ENCODE measurements at places on chromosomes 6 and 20. TPM values are rescaled to one million over a fixed set of nuclear protein-coding genes. Genes with fewer than 3 reads are reported as not detected.

GRCh38 chr6:16770701-16771569 lies 9.7 kb upstream of the ATXN1 start:
- H3K27me3 ChIP-seq: no peaks in the 10 kb centered on the region
- H3K36me3 ChIP-seq: no peaks in the 10 kb centered on the region
- H3K4me1 ChIP-seq: peaks cover 34% of the 10 kb centered on the region
- DNase-seq: peak; percentile 90
- no peak overlapping the region for H3K4me3 ChIP-seq

DNA sequence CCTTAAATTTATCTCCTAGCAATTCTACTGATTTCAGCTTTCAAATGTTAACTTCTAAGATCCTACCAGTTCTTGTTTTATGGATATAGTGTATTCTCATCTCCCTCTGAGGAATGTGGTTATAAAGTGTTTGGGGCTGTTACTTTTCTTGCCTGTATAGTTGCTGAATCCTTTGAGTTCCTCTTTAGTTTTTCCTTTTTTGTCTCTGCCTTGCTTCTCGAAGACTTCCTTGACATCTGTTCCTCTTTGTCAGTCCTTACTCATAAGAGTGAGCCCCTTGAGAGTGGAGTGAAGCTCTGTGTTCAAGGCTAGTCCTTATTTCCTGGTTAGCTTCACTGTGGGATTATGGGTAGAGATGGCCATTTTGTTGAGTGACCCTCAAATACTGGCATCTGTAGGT lies 84.6 kb downstream of the ELOVL4 start:
- H3K27ac ChIP-seq: no peak overlapping the region
- no peaks in the 10 kb centered on the region for H3K4me1 ChIP-seq
- DNase-seq: no peak
- H3K36me3 ChIP-seq: no peaks in the 10 kb centered on the region

GRCh38 chr20:38730989-38731737 lies 6.9 kb downstream of the SLC32A1 start:
- H3K36me3 ChIP-seq: no peaks in the 10 kb centered on the region
- peaks cover 3% of the 10 kb centered on the region for H3K27me3 ChIP-seq
- peaks cover 5% of the 10 kb centered on the region for H3K4me1 ChIP-seq
- peak overlapping the region; percentile 46 for H3K4me3 ChIP-seq
- DNase-seq: peak; percentile 62

GRCh38 chr6:74901576-74901975 lies 304.3 kb downstream of the COL12A1 start:
- no peak overlapping the region for H3K27ac ChIP-seq
- no peak for DNase-seq
- H3K36me3 ChIP-seq: no peaks in the 10 kb centered on the region
- H3K4me3 ChIP-seq: no peak overlapping the region
- H3K4me1 ChIP-seq: no peaks in the 10 kb centered on the region

GRCh38 chr20:44589537-44589936 lies 7.2 kb downstream of the PKIG start:
- no peak for DNase-seq
- H3K27ac ChIP-seq: no peak overlapping the region

DNA sequence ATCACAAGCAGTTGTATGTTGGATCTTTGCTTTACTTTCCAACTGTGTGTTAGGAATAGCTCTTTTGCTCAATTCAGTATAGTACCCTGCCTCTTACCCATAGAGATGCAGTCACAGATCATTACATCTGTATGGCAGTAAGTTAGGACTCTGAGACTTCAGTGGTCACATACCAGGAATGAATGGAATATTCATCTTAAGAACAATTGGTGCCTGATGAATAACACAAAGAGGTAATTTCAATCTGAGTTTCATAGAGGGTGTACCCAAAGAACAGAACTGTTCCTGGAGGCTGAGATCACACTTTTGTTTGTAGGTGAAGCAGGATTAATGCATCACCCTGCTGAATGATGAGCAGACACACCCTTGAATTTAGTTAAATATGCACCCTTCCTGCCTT lies 28.7 kb upstream of the KIF13A start:
- H3K27ac ChIP-seq: no peak overlapping the region
- no peak for DNase-seq
- H3K27me3 ChIP-seq: no peaks in the 10 kb centered on the region
- H3K4me1 ChIP-seq: no peaks in the 10 kb centered on the region
- no peak overlapping the region for H3K4me3 ChIP-seq
- H3K36me3 ChIP-seq: no peaks in the 10 kb centered on the region

DNA sequence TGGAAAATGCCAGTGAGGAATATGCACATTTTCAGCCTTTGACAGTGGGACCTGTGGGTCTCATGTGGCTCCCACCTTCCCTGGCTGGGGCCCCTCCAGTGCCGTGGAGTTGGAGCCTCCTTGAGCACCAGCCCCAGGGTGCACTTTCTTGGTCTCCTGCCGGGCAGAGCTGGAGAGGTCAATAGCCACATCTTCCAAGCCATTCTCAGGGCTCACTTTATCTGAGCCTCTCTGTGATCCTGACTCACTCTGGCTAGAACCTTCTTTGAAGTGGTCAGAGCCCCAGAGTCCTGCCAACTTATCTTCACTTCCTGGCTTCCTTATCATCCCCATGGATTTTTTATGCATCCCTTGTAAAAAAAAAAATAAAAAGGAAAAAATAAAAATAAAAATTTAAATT lies 5.7 kb downstream of the VSX1 start:
- H3K4me1 ChIP-seq: peaks cover 15% of the 10 kb centered on the region
- H3K4me3 ChIP-seq: no peak overlapping the region

DNA sequence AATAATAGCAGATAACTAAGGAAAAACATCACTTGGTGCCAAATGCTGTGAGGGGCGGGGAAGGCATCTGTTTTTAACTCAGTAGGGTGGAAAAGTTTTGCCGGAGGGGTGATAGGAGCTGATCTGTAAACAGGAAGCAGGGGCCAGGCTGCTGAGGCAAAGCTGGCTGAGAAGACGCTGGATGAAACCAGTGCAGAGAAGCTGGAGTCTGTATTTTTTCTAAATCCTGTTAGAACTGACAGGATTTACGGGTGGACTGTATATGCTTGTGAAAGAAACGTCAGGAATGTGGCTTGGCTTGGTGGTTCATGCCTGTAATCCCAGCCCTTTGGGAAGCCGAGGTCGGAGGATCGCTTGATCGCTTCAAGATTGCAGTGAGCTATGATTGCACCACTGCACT lies 5.6 kb downstream of the PCMTD2 start:
- no peaks in the 10 kb centered on the region for H3K27me3 ChIP-seq
- H3K27ac ChIP-seq: peak overlapping the region; percentile 43
- H3K4me1 ChIP-seq: peaks cover 84% of the 10 kb centered on the region
- H3K4me3 ChIP-seq: peak overlapping the region; percentile 30

GRCh38 chr20:49534255-49534712 lies 33.7 kb downstream of the PTGIS start:
- H3K27me3 ChIP-seq: no peaks in the 10 kb centered on the region
- no peaks in the 10 kb centered on the region for H3K4me1 ChIP-seq
- no peak overlapping the region for H3K4me3 ChIP-seq
- H3K36me3 ChIP-seq: peaks cover 3% of the 10 kb centered on the region
- DNase-seq: no peak
- H3K27ac ChIP-seq: no peak overlapping the region

DNA sequence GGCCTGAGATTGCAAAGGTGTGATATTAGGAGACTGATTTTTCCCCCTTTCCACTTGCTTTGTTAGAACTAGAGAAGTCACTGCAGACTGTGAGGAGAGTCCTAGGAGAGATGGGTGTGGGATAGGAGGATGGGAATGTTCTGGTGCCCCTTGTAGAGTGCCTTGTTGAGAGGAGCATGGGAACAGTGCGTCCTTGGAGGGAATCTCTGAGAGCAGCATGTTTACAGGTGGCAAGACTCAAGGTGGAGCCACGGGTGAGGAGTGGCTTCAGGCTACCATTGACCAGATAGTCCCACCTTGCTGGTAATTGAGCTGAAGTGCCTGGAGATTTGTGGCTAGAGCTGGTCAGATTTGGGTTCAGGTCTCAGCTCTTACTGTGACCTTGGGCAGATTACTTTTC lies 6.0 kb downstream of the PLCG1 start:
- no peak overlapping the region for H3K4me3 ChIP-seq
- peaks cover 81% of the 10 kb centered on the region for H3K4me1 ChIP-seq
- H3K27ac ChIP-seq: no peak overlapping the region
- DNase-seq: no peak
- no peaks in the 10 kb centered on the region for H3K36me3 ChIP-seq
- H3K27me3 ChIP-seq: no peaks in the 10 kb centered on the region

DNA sequence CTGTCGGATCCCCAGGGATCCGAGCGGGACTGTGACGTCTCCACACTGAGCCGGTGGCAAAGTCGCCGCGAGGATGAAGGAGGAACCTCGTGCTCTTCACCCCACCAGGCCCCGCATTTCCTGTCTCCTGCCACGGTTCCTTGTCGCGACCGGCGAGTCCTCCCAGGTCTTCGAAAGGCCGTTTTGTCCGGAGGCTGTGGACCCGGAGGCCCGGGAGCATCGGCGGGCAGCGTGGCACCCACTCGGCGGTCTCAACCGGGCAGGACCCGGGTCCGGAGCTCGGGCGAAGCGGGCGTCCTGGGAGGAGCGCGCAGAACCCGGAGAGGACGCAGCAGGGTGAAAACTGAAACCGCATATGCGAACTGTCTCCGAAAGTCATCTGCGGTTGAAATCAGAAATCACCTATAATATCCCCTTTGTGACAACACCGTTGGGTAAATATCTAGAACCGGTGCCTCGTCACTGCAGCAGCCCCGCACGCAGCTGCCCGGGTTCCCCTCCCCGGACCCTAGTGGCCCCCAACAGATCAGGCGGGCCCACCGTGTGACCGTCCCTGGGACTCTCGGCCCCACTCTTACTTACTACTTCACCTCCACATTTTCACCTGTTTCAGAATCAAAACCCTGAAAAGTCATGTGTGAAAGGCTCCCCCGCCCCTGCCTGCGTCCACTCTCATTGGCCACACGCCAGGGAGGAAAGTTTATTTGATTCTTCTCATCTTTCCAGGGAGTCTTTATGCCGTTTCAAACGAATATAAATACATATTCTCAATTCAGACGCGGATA lies 3.1 kb upstream of the ULBP2 start:
- H3K4me1 ChIP-seq: no peaks in the 10 kb centered on the region
- H3K4me3 ChIP-seq: peak overlapping the region; percentile 66
- H3K27ac ChIP-seq: no peak overlapping the region
- no peaks in the 10 kb centered on the region for H3K36me3 ChIP-seq

- DNase-seq: no peak
- peaks cover 13% of the 10 kb centered on the region for H3K27me3 ChIP-seq
- no peaks in the 10 kb centered on the region for H3K36me3 ChIP-seq
- H3K4me1 ChIP-seq: no peaks in the 10 kb centered on the region
- no peak overlapping the region for H3K27ac ChIP-seq
These were observed 89.1 kb upstream of the ZNF184 start for GRCh38 chr6:27562027-27562410.

The NT5E gene
- polyA plus RNA-seq: 2.3 TPM

The MEI4 gene
- not detected for polyA plus RNA-seq

The GNAS-AS1 gene
- 0.13 TPM for polyA plus RNA-seq

All from psoas muscle (tissue), 8 donors.